ENCODE measurements at places on chromosomes 5 and 9. TPM values are rescaled to one million over a fixed set of nuclear protein-coding genes. Genes with fewer than 3 reads are reported as not detected.

DNA sequence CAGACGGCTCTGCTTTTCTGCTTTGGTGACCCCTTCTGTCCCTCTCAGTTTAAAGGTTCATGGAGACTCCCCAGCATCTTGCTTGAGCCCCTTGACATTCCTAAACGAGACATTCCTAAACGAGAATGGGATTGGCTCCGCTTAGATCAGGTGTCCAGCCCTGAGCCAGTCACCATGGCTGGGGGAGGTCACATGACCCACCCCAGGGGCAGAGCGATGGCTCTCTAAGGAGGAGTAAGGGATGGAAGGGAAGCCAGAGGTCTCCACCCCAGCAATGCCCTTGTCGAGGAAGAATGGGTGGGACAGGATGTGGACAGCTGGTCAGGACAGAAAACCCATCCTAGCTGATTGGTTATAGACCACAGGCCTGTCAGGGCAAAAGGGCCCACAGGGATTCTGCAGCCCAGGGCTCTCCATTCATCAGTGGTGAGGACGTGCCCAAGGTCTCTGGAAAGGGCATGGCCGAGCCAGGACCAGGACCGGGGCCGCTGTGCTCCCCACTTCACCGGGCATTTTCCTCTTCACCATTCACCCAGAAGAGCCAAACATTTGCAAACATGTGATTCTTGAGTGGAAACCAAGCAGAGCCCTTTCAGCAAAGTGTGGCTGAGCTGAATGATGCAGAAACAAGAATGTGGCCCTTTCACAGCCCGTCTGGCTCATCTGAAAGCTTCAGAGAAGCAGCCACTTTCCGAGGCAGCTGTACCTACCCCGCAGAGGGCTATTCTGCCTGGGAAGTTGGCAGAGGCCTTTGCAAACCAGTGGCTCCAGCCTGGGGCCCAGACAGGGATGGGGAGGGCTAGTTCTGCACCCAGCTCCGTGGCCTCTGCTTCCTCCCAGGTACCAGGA is 19.8 kb upstream of the AIF1L start:
- DNase-seq = no peak
- H3K4me1 ChIP-seq = no peaks in the 10 kb centered on the region
- no peaks in the 10 kb centered on the region for H3K36me3 ChIP-seq
- no peak overlapping the region for H3K4me3 ChIP-seq
- no peak overlapping the region for H3K27ac ChIP-seq

GRCh38 chr5:61599370-61600122 is 267.5 kb downstream of the ZSWIM6 start:
- H3K36me3 ChIP-seq = no peaks in the 10 kb centered on the region
- DNase-seq = no peak
- no peak overlapping the region for H3K27ac ChIP-seq
- peaks cover 2% of the 10 kb centered on the region for H3K27me3 ChIP-seq
- no peak overlapping the region for H3K4me3 ChIP-seq

PCDHB5 gene
- total RNA-seq = not detected

DNA sequence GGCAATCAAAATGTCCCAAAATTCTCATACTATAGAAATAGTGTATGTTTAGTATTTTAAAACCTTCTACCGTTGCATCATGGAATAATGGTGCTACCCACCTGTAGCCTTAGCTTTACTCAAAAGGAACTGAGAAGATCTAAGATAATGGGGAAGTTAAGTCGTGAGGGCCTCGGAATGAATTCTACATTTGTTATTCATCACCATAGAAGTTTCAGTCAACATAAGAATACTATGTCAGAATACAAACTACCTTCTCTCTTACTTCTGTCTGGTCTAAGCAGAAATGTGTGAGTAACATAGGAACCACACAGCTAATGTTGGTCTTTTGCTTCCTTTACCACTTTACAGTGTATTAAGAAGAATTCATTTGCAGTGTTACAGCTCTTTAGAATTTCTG is 43.2 kb downstream of the RFK start:
- H3K4me1 ChIP-seq = no peaks in the 10 kb centered on the region
- no peak overlapping the region for H3K27ac ChIP-seq
- DNase-seq = no peak
- no peaks in the 10 kb centered on the region for H3K27me3 ChIP-seq

DNA sequence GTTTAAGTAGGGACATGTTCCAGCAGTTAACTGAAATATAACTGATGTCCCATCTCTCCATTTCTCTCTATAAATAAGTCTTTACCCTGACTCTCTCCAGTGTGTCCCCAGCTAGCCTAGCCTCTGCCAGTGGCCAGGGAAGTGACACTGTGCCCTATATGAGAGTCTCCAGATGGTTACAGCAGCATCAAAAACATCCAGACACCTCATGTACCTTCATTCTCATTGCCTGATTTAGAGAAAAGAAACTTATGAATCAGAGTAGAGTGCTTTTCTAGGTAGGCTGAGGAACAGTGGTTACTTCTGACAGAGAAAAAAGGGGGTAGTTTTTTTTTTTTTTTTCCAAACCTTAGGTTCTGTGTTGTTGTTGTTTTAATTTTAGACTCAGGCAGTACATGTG is 148.5 kb downstream of the GNAQ start:
- no peak overlapping the region for H3K4me3 ChIP-seq
- no peak for DNase-seq
- no peaks in the 10 kb centered on the region for H3K27me3 ChIP-seq
- no peaks in the 10 kb centered on the region for H3K36me3 ChIP-seq

- H3K27ac ChIP-seq = no peak overlapping the region
- no peak overlapping the region for H3K4me3 ChIP-seq
- no peaks in the 10 kb centered on the region for H3K27me3 ChIP-seq
- H3K4me1 ChIP-seq = no peaks in the 10 kb centered on the region
- H3K36me3 ChIP-seq = no peaks in the 10 kb centered on the region
- no peak for DNase-seq
Measured at GRCh38 chr5:122371511-122372151, 59.6 kb downstream of the SNCAIP start.

PCDHAC2 gene
- not detected for total RNA-seq

- H3K27ac ChIP-seq = no peak overlapping the region
- no peaks in the 10 kb centered on the region for H3K27me3 ChIP-seq
- no peak for DNase-seq
- peaks cover 3% of the 10 kb centered on the region for H3K4me1 ChIP-seq
- H3K36me3 ChIP-seq = no peaks in the 10 kb centered on the region
- H3K4me3 ChIP-seq = no peak overlapping the region
Measured at GRCh38 chr5:110104726-110105669, 415.3 kb downstream of the MAN2A1 start.

HAVCR1 gene
- total RNA-seq = 7.2 TPM

DNA sequence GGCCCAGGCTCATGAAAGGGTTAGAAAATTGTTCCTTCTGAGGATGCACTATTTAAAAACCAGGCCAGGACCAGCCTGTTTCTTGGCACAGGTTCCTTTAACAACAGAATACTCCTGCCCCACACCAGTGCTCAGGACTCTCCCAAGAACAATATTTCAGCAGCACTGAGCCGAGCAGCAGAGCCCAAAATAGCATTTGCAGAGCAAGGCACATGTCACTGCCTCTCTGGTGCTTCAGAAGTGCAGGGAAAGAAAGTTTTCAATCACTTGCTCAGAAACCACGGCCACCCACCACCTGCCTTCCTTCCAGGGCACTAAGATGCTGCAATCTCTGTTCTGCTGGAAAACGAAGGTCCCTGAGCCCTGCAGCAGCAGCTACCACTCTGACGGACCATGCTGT is 77.6 kb downstream of the SIL1 start:
- H3K4me3 ChIP-seq = no peak overlapping the region
- no peaks in the 10 kb centered on the region for H3K4me1 ChIP-seq
- H3K27me3 ChIP-seq = no peaks in the 10 kb centered on the region
- H3K36me3 ChIP-seq = peaks cover 15% of the 10 kb centered on the region
- no peak for DNase-seq
- no peak overlapping the region for H3K27ac ChIP-seq

DNA sequence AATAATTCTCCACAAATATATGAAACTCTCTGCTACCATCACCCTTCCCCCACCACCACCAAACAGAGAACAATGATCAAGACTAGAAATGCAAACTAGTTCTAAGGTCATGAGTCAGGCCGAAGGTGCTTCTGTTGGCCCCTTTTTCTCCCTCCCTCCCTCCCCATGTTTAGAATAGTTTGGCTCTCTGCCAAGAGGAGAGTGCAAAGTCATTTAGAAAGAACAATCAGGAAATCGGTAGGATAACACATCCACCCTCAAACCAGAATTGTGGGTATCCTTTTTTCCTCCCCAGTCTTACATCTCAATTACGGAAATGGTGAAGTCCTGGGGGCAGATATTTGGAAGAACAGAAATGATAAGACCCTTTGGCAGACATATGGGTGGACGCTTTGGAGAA is 170.1 kb downstream of the SLF1 start:
- H3K27ac ChIP-seq = no peak overlapping the region
- H3K36me3 ChIP-seq = no peaks in the 10 kb centered on the region
- no peaks in the 10 kb centered on the region for H3K27me3 ChIP-seq
- no peak for DNase-seq

GRCh38 chr5:135880801-135881200 is 14.8 kb downstream of the IL9 start:
- H3K4me3 ChIP-seq = no peak overlapping the region
- no peaks in the 10 kb centered on the region for H3K4me1 ChIP-seq
- no peak for DNase-seq
- peaks cover 2% of the 10 kb centered on the region for H3K27me3 ChIP-seq
- H3K27ac ChIP-seq = no peak overlapping the region

GRCh38 chr9:103225702-103226646 is 230.8 kb downstream of the CYLC2 start:
- H3K4me3 ChIP-seq = no peak overlapping the region
- no peaks in the 10 kb centered on the region for H3K36me3 ChIP-seq
- H3K27ac ChIP-seq = no peak overlapping the region
- no peak for DNase-seq
- no peaks in the 10 kb centered on the region for H3K4me1 ChIP-seq

- H3K4me3 ChIP-seq = no peak overlapping the region
- no peaks in the 10 kb centered on the region for H3K36me3 ChIP-seq
- H3K27ac ChIP-seq = no peak overlapping the region
- no peaks in the 10 kb centered on the region for H3K27me3 ChIP-seq
- no peaks in the 10 kb centered on the region for H3K4me1 ChIP-seq
- DNase-seq = no peak
Measured at GRCh38 chr5:126015235-126016181, 407.7 kb upstream of the GRAMD2B start.

FAM193B gene
- total RNA-seq = 235 TPM

DNA sequence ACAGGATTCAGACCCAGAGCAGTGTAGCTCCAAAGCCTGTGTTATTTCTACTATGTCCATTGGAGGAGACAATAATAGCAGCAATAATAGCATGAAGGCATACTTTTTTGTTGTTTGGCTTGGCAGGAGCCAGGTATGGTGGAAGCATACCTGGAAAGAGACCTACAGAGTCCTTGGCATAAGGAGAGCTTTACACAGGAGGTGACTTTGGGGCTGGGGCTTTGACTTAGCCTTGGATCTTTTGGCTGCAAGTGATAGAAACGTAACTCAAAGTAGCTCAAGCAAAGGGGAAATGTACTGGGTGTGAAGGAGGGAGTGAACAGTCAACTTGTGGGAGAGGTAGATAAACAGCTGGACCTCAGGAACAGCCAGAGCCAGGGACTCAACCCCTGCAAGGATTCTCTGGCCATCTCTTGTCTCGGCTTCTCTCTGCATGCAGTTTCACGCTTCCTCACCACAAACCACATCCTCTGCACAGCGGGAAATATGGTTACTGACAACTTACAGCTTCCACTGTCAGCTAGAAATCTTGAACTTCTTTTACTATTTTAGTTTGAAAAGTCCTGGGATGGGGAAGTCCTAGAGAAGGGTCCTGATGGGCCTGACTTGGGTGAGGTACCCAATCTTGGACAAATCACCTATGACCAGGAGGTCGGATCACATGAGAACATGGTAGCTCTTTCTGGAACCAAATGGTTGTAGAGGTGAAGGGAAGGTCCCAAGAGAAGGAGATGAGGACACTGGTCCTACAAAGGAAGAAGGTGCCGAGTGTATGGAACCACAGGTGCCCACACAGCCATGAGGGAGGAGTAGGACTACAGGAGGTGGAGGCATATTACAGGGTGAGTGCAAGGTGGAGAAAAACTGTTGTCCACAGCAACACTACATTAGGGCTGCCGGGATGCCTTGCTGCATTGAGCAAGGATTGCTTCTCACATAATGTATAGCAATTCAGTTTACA is 47.0 kb upstream of the TGFBR1 start:
- H3K4me1 ChIP-seq = peaks cover 71% of the 10 kb centered on the region
- H3K36me3 ChIP-seq = no peaks in the 10 kb centered on the region
- no peaks in the 10 kb centered on the region for H3K27me3 ChIP-seq
- DNase-seq = peak; percentile 81

DNA sequence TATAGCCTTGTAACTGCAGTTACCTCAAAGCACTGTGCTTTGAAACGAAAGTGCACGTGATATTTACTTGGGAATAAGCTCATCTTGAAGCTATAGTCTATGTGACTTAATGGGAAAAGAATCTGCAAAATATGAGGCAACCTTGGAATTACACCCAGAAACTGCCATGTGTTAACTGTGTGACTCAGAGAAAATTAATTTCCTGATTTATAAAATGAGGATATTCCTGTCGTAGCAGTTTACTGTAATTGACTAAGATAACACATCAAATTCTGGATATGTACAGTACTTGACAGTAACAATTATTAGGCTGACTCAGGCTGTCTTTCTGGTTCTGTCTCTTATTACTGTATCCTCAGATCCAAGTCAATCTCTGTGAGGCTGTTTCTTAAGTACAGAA is 1079.9 kb upstream of the ACO1 start:
- no peak for DNase-seq
- H3K27ac ChIP-seq = no peak overlapping the region
- H3K4me3 ChIP-seq = no peak overlapping the region
- H3K36me3 ChIP-seq = no peaks in the 10 kb centered on the region
- no peaks in the 10 kb centered on the region for H3K27me3 ChIP-seq

DNA sequence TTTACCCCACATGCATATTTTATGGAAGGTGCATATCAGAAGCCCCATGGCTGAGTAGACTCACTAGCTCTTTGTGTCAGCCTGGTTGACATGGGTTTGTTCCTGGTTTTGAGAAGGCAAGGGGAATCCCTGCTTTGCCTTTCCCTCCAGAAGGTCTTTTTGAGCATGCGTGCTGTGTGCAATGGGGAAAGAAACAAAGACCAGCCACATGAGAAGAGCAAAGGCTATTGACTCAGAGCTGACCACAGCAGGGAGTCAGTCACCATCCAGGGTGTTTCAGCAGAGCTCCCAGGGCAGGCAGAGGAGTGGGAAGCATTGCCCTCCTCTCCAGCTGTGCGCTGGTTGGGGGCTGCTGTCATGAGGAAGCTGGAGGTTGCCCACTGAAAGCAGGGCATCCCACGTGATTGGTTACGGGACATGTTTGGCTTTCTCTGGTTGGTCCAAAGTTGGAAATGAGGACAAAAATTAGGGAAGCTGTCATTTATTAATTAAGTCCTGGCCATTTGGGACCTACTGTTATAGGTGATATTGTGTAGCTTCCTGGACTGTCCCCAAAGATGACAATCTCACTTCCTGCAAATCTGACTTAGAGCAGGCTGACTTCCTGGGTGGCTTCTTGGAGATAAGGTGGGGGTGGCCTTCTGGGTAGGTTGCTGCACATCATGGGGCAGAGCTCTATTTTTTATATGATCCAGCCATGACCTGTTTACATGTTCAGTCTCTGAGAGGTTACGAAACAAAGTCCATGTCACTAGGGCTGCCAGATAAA is 48.9 kb upstream of the TDRD7 start:
- DNase-seq = no peak
- no peaks in the 10 kb centered on the region for H3K27me3 ChIP-seq
- H3K4me1 ChIP-seq = peaks cover 9% of the 10 kb centered on the region
- no peak overlapping the region for H3K4me3 ChIP-seq

All from natural killer cell (primary cell).